GM06990 (cell line): ENCODE measurements at places on chromosomes 2 and 18.

DNA sequence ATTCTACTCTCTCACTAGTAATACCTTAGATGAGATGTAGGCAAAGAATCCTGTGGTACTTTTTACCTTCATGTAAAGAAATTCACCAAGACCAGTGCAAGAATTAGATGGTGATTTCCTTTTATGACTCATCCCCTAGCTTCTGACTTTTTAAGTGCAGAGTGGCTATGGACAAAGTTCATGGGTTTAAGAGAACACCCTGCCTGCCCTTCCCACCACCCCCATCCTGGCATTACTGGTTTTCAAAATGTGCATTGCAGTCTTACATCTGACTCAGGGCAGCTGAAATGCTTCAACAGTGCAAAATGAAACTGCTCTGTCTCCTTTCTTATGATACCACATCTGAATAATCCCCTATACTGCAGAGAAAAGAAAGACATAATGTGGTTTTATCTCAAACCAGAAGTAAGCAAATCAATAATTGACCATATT, 22.6 kb downstream of the MAIP1 start:
- peak; percentile 37 for DNase-seq

- no peak for DNase-seq
Measured at GRCh38 chr2:38438133-38438882, 61.2 kb upstream of the ATL2 start.

GRCh38 chr18:21650311-21650710, 38.2 kb downstream of the SNRPD1 start:
- DNase-seq = no peak

- no peak for DNase-seq
Measured at GRCh38 chr2:224908818-224909217, 133.4 kb downstream of the DOCK10 start.

DNA sequence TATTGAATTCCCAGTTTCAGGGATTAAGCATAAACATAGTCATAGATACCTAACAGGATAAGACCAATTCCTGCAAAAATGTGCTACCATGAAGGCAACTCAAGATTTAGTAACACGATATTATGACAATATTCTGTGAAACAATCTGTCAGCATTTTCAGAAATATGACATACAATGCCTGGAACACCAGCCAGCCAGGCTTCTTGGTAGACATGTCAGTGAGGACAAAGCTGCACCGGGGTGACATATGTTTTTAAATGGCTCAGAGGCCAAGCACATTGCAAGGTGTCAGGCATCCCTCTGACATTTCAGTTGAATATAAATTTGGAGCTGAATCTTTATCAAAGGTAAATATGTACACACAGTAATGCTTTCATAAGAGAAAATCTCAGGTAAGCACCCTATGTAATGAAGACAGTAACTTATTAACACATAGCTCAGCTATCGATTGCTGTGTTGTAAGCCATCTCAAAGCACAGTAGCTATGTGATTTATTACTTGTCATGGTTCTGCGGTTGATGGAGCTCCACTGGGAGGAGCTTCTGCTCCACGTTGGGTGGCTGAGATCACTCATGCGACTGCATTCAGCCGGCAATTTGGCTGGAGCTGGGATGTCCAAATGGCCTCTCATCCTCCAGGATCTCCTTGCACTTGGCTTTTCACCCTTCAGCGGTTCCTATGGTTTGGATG, 31.9 kb upstream of the EML6 start:
- DNase-seq = no peak

DNA sequence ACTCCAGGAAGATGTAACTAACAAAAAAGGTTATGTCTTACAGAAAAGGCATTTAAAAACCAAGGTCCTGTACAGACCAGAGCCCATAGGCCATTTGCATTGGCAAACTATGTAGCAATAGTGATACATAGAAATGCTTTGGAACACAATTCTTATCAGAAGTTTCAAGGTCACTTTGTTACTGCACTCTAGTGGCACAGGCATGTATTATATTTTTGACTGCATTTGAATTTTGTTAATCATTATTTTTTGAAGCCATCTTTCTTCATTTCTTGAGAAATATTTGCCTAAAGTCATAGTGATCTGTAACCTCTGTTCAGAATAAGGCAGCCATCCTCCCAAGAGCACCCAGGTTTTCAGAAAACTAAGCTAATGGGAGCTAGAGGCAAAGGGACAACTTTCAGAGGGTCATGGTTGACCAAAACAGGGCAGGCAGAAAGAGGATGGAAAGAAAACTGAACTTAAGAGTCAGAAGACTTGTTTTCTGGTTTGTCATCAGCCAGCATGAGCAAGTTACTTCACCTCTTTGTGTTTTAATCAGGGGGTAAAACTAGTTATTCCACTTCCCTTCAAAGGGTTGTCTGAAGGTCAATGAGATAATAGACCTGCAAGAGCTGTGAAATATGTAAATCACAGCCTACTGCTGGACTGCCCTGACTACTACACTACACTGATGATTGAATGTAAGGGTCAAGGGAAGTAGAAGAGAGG, 41.5 kb downstream of the SLC38A11 start:
- DNase-seq = no peak

GRCh38 chr2:10330700-10331026, 28.0 kb downstream of the HPCAL1 start:
- DNase-seq = no peak

GRCh38 chr2:101854877-101855276, 136.9 kb upstream of the IL1R2 start:
- DNase-seq = no peak
